GM23338 (cell line): ENCODE measurements at places on chromosomes 1 and 21. TPM values are rescaled to one million over a fixed set of nuclear protein-coding genes. Genes with fewer than 3 reads are reported as not detected.

- no peak for DNase-seq
Observed at GRCh38 chr1:42420121-42420520, 35.7 kb downstream of the ZMYND12 start.

Gene TTLL7
- 2.6 and 4.1 TPM in 2 replicates for total RNA-seq

Gene CDCA8
- 31.6 and 35.3 TPM in 2 replicates for total RNA-seq

Gene FAM72B
- 15.0 and 16.0 TPM in 2 replicates for total RNA-seq

DNA sequence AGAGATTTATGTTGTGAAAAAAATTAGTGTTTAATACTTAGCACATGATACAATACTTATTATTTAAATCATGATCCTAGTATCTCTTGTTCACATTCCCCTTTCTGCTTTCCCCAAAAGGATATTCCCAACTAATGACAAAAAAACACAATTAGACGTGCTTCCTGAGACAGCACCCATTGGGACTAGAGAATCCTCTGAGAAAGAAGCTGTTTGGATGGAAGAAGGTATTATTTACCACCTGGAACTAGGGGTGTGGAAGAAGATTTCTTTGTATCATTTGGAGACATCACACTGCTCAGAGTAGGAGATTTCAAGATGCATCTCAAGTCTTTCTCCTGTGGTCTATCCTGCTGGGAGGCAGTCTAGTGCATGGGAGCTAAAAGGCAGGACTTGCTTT, at the start of gene OR10Z1:
OR10Z1 (plus strand) TSS at position 301 of the 400 bp plus-strand sequence. CDS start 1,171 bp downstream, outside the sequence.
- DNase-seq: no peak

Gene KRTAP7-1
- total RNA-seq: not detected in 2 replicates

DNA sequence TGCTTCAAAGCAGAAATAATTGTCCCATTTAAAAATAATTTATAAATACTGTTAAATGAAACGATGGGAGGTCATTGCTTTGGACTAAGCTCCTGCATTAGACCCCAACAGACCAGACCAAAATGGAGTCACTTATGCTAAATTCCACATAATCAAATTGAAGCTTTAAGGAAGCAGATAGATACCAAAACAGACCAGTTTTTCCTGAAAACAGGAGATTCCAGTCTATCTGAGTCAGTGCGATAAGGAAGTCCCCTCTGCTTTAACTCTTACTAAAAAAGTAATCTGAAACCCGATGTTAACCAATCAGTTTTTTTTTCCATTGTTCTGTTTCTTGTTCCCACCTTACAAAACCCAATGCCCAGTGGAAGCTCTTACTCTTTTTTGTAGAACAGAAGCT, 16.2 kb upstream of the DNASE2B start:
- no peak for DNase-seq

Gene CD1E
- not detected in 2 replicates for total RNA-seq

GRCh38 chr1:232274236-232274855, 355.6 kb downstream of the SIPA1L2 start:
- peak; percentile 25 for DNase-seq

DNA sequence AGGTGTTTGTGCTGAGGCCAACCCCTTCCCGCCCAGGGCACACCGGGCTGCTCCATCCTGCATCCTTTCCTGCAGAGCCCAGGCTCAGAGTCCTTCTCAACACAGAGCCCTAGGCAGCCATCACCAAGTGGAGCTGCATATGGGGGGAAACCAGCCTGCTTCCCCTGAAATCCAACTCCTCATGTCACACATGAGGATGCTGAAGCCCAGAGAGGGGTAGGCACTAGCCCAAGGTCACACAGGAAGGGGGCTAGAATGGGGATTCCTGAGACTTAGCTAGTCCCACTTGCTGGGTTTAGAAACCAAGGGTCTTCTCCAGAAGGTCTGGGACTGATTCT, 5.5 kb upstream of the TNFRSF1B start:
- DNase-seq: no peak

DNA sequence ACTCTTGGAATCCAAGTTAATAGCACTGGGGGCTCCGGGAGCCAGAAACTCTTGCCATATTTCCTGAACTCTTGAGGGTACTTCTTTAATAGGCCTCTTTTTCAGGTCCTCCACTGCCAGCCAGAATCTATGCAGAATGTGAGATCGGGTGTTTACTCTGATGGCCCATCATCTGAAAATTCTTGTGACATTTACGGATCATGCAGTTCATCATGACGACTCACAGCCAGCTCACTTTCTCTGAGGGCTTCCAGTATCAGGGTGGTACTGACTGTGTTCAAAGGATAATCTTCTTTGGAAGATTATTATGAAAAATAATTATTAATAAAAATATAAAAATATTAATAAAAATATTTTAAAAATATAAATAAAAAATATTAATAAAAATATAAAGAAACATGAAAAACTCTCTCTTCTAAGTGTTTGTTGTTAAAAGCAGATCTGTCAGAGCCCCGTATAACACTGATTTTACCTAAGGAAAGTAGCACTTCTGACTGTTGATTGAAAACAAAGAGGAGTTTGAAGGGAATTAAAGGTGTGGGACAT, 194.3 kb upstream of the GREM2 start:
- DNase-seq: no peak

DNA sequence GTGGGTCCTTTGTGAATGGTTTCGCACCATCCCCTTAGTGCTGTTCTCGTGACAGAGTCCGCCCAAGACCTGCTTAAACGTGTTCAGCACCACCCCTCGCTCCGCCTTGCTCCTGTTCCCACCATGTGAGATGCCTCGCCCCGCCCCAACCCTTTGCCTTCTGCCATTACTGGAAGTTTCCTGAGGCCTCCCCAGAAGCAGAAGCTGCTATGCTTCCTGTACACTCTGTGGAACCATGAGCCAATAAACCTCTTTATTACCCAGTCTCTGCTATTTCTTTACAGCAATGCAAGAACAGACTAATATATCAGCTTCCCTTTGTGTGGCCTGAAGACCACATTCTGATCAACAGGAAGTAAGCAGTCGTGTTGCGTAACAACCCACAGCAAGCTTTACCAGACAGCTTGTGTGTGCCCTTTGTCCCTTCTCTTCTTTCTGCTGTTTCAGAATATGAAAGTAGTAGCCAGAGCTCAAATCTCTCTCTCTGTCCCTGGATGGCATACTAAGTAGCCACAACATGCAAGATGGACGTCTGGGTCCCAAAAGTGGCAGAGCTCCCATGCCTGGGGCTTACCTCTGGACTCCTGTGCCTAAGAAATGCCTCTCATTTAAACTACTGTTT, 14.1 kb downstream of the HENMT1 start:
- DNase-seq: no peak

DNA sequence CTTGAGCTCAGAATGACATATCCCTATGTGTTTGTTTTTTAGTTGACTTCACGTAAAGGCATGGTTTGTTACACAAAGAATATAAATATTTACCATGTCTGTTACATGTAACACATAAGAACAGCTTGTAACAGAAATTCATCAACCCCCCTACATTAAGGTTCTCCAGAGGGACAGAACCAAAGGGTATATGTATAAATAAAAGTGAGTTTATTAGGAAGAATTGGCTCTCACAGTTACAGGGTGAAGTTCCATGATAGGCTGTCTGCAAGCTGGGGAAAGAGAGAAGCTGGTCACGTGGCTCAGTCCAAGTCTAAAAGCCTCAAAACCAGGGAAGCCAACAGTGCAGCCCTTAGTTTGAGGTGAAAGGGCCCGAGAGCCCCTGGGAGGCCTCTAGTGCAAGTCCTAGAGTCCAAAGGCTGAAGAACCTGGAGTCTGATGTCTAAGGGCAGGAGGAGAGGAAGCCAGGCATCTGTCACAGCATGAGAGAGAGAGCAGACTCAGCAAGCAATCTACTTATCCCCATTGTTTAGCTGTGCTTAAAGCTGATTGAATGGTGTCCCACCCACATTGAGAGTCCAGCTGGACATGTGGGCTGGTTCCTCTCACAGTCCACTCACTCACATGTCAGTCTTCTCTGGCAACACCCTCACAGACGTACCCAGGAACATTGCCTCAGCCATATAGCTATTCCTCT, 15.8 kb downstream of the THRAP3 start:
- DNase-seq: no peak

Gene CD84
- under 0.01 TPM in 1 of 2 replicates, not detected in the other for total RNA-seq

DNA sequence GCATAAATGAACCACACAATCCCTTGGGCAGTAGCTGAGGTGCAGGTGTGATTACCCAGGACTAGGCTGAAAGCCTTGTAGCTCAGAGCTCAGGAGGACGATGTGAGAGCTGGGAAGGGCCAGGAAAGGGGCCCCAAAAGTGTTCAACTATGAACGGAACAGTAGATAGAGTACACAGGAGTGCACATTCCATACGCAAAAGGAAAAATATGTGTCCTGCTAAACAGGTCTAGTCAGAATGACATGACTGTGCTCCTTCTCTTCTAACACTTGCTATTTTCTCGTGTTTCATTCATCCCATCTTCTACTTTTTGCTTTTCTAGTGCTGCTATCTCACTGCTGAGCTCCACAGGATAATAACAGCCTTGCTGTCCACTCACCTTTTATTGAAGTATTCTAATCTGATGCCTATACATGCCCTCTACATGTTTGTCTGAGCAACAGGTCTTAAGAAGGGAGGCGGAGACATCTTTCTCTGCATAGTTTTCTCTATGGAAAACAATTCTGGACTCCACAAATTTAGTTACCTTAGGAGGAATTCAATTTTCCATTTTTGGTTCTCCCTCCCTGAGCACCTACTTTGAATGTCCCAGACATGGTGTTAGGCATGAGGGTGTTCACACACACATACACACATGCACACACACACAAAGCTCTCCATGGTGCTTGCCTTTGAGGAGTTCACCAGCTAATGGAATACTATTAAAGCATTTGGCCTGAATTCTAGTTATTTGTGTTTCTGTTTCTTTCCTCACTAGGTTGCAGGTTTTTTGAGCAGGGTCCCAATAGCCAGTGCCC, 3.4 kb downstream of the S100A10 start:
- DNase-seq: no peak

Gene AGMAT
- 3.8 and 7.4 TPM in 2 replicates for total RNA-seq

Gene RPE65
- total RNA-seq: not detected in 2 replicates

DNA sequence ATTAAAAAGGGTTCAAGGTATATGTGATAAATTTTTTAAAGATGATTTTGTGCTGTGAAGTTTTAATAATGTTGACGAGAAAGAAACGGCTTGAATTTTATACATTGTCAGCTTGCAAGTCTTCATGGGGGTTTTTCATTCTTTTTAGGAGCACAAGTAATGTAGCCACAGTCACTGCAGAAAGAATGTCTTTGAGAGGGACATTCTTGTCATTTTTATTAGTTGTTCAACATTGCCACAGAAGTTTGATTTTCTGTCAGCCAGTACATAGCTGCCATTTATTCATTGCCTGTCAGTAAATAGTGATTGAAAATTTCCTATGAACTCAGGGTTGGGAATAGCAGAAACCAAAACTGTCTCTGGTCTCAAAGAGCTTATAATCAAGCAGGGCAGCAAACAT, 156.3 kb downstream of the DHRS3 start:
- no peak for DNase-seq
